Dermis microvascular lymphatic vessel endothelial cell (primary cell): ENCODE measurements at places on chromosomes 2 and 18. TPM values are rescaled to one million over a fixed set of nuclear protein-coding genes. Genes with fewer than 3 reads are reported as not detected.

GRCh38 chr2:126714191-126714965 is 58.4 kb downstream of the GYPC start:
- DNase-seq, result no peak

- DNase-seq, result no peak
Measured at GRCh38 chr2:178422097-178422496, 28.9 kb downstream of the PRKRA start.

DNA sequence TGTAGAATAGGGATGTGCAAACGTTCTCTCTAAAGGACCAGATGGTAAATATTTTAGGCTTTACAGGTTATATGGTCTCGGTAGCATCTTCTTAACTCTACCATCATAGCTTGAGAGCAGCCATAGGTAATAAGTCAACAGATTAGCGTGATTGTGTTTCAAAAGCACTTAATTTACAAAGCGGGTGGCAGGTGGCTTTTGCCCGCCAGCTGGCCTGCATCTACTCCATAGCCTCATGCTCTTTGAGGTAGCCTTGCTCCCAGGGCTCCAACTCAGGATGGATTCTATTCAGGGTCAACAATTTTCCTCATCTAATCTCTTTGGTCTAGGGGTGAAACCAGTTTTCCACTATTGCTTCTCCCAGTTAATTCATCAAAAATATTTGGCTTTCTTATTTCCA is 5.0 kb upstream of the ATP9B start:
- DNase-seq, result no peak

DNA sequence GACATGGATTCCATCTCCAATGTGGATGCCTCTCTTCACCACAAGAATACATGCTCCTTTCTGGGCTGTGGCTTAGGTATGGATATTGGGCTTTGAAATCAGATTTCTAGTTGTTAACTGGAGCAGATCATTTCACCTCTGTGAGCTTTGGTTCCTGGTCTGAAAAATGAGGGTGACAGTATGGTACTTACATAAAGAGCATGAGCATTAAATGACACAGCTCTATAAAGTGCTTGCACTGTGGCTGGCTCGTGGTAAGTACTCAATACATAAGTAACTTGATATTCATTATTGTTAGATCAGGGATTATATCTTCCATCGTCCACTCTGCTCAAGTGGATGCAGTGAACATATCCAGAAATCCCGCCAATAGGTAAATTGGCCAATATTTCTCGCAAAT is 33.4 kb downstream of the ARHGAP25 start:
- no peak for DNase-seq

GRCh38 chr18:26017929-26018328 is 72.5 kb downstream of the SS18 start:
- DNase-seq, result peak; percentile 9

DNA sequence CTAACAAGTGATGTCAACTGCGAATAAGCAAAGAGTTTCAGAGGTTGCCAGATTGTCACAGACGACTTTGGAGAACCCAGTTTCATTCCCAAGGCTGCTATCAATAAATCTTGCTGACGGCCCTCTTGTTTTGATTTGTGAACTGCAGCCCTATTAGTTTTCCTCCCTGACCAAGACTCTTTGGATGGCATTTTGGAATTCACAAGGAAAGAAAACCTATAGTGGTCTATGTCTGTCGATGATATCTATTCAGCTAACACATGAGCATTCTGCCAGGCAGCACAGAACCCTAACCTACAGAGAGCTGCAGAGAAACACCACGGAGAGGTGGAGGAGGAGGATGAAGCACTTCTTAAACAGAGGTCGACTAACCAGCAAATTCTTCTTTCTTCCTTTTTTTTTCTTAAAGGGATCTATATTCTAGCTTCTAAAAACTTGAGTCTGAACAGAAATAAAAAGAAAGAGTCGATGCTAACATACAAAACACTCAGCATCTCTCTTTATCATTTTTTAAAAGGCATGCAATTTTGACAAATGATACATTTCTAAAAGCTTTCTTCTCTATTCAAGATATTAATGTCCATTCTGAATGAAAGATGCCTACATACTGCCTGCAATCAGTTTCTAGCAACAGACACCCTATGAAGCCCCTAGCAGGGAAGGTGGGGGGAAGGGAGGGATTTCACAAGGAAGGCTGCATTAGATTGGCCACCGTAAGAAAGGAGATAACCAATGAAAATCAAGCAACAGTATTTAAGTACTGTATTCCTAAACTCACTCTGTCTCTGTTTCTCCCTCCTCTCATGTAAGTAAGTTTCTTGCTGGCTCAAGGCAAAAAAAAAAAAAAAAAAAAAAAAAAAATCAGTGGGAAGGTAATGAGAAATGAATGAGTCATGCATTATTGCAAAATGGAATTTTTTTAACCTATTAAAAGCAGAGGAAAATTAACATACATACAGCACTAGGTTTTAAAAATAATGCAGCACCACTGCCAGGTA is 83.0 kb upstream of the CHRNA1 start:
- DNase-seq, result peak; percentile 19

DNA sequence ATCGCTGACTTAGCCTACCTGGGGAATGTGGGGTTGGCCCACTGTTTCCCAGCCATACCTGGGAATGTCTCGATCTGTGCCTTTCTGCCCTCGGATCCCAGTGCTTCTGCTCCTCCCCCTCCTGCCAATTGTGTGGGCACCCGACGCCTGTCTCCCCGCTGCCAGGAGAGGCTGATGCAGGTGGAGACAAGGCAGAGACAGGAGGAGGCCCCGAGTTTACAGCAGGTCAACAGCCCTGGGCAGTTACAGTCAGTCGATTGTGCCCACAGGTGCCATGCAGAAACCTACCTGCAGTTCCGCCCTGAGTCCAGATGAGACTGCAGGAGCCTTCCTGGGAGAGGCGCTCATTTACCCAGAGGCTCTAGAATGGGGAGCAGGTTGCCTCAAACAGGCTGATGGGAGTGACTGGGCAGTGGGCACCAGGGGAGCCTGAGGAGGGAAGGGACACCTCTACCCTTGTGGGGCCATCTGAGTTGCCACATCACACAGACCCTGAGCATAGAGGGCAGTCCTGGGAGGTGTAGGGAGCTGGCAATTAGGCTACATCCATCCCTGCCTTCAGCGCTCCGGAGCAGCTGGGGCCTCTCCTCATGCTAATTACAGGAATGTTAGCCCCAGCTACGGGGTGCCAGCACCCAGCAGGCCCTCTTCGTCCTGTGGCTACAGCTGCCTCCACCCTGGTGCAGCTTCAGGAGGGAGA is 300.1 kb downstream of the NDUFA10 start:
- no peak for DNase-seq

- no peak for DNase-seq
Measured at GRCh38 chr18:12324991-12325725, 17.1 kb downstream of the TUBB6 start.

GRCh38 chr18:30889519-30890301 is 152.8 kb downstream of the DSC3 start:
- no peak for DNase-seq

- DNase-seq, result no peak
Measured at GRCh38 chr2:2655453-2656114, 324.5 kb upstream of the MYT1L start.

The MC4R gene
- total RNA-seq, result not detected in 2 replicates

The MARCO gene
- not detected in 2 replicates for total RNA-seq

The GMPPA gene
- 22.2 and 28.7 TPM in 2 replicates for total RNA-seq

The POMC gene
- total RNA-seq, result 0.13 and 0.63 TPM in 2 replicates

The MROH2A gene
- not detected in 2 replicates for total RNA-seq

The TFCP2L1 gene
- not detected in 2 replicates for total RNA-seq

The IL36RN gene
- total RNA-seq, result not detected in 2 replicates

The ACADL gene
- total RNA-seq, result not detected in 2 replicates

The PMS1 gene
- 14.6 and 14.7 TPM in 2 replicates for total RNA-seq
